ENCODE measurements at places on chromosomes 7 and 10.

GRCh38 chr7:91326516-91327199, 62.4 kb downstream of the FZD1 start:
- DNase-seq, result no peak

- no peak for DNase-seq
Measured at GRCh38 chr10:18319628-18320027, 179.4 kb downstream of the CACNB2 start.

DNA sequence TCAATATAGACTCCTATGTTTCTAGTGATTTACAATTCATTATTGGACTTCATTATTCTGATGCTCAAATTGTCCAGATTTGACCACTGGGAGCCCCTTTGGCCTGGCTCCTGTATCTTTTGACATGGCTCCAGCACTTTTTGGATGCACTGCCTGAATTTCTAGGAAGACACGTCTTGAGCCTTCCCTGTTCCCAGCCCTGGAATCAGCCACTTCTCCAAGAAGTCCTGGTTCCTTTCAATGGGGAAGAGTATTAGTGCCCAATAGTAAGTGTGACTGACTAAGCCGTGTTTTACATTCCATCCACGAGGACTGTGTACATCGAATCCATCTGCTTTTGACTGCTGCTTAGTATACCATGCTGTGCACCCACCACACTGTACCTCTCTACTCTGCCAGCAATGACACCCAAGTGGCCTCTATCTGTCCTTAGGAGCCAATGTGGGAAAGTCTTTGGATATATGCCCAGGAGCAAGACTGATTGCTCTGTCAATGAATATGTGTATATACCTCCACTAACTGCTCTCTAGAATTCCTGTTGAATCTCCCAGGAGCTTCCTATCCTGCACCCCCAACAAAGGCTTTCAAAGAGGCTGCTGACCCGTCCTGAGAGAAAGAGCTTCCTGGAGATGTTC, 23.2 kb upstream of the NPFFR1 start:
- no peak for DNase-seq

GRCh38 chr7:47093320-47094234, 488.3 kb downstream of the TNS3 start:
- no peak for DNase-seq

DNA sequence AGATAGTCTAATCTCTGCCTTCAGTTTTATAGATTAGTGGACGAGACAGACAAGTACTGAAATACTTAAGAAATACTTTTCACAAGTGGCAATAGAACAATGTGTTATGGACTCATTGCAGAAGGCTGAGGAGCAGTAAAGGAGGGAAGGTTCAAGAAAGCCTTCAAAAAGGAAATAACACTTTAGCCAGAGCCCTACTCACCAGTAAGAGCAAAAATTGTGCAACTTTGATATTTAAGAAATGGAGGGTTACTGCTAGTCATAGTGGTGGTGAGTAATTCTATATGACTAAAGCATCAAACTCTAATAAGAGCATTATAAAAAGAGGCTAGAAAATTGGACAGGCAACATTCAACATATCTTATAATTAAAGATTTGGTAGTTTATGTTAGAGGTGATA, 28.8 kb downstream of the PTPN12 start:
- DNase-seq, result no peak

DNA sequence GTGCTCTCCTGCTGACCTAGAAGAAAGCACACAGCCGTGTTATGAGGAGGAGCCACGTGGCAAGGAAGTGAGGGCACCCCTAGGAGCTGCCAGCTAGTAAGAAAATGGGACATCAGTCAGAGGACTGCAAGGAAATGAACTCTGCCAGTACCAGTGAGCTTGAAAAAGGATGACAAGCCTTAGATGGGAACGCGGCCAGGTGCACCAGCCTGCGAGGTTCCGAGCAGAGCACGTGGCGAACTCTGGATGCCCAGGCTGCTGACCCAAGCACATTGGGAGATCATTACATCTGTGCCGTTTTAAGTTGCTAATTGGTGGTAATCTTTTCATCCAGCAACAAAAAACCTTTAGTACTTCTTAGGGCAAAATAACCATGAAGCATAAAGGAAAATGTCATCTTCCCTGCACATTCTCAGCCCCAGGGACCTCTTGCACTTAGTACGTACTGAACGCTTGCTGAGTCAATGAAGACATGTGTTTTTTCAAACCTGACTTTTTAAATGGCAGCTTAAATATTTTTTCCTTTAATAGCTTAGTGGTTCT, 69.4 kb downstream of the AMZ1 start:
- DNase-seq, result no peak

GRCh38 chr7:128918016-128918665, 7.6 kb upstream of the KCP start:
- no peak for DNase-seq

DNA sequence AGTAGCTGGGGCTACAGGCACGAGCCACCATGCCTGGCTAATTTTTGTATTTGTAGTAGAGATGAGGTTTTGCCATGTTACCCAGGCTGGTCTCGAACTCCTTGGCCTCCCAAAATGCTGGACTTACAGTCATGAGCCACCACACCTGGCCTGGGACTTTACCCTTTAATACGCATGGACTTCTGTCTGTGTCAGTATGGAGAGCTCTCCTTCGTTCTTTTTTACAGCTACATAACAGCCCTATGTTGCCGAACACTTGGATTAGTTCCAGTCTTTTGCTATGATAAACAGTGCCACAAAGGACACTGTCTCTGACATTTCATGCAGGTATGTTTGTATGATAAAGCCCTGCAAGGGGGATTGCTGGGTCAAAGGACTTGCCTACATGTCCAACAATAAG, 10.9 kb upstream of the OAT start:
- DNase-seq, result no peak

- DNase-seq, result no peak
Measured at GRCh38 chr10:78924319-78925003, 144.3 kb upstream of the ZMIZ1 start.

DNA sequence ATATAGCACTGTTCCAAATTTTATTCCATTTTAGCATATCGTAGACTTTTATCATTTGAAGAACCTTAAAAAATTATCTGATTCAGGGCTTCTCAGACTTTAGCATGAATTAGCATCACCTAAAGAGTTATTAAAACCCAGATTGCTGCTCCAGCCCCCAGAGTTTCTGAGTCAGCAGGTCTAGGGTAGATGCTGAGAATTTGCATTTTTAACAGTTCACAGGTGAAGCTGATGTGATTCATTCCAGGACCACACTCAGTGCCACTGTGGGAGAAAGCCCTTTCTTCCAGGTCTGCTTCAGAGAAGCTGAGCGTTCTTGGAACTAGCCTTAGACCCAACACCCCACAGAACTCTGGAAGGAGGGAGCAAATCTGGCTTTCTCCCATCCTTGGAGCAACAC, 174.1 kb upstream of the YAE1 start:
- no peak for DNase-seq

GRCh38 chr7:35604595-35604994, 90.3 kb downstream of the HERPUD2 start:
- no peak for DNase-seq

DNA sequence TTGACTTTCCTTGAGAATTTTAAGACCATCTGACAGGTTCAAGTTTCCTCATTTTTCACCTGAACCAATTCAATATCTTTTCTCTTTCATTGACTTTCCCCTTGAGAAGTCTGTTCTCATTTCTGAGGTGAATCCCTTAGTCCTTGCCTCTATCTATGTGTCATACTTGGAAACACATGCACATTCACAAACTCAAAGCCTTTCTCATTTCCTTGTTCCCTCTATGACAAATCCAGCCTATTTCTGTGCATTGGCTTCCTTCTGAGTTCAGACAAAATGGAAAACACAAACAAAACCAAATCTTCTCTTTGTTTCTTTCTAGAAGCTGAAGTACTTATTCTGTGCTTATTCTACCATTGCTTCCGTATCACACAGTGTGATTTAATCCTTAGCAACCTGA, 13.8 kb downstream of the PTTG1IP2 start:
- no peak for DNase-seq

DNA sequence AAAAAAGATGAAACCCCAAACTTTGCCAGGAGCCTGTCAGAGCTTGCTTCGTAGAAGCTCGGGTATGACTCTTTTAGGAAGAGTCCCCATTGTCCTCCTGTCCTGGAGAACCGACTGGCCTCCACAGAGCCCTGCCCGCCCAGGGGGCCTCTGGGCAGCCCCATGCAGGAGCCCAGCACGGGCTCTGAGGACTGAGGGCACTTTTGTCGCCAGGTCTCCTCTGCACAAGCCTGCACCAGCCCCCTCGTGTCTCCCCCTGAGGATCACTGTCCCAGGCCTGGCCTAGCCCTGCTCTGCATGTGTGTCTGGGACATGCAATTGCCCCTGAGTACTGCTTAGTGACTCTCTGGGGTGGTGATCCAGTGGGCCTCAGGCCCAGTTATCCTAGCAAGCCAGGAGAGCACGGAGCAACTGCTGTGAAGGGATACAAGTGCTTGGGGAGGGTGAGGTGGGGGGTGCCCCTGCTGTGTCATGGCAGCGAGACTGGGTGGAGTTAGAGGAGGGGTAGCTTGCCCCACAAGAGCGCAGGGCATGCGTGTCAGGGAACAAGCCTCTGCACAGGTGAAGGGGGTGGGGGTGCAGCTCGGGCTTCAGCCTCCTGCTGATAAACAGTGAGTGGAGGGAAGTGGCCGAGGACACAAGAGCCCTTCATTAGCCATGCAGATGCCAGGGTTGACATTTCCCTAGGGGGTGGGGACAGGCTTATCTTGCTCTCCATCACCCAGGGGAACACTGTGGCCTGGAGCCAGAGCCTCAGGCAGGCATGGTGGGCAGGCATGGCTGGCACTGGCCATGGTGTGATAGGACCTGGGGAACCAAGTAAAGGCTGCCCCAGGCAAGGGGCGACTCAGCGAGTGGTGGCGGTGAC, 143.4 kb downstream of the C10orf105 start:
- DNase-seq, result no peak

- no peak for DNase-seq
Measured at GRCh38 chr7:156895024-156895780, 2.2 kb upstream of the LMBR1 start.

- no peak for DNase-seq
Measured at GRCh38 chr7:68542831-68543230, 1055.4 kb upstream of the AUTS2 start.

GRCh38 chr10:112235920-112236319, 47.3 kb upstream of the TECTB start:
- DNase-seq, result no peak

GRCh38 chr7:82435769-82436168, 7.8 kb downstream of the CACNA2D1 start:
- no peak for DNase-seq

DNA sequence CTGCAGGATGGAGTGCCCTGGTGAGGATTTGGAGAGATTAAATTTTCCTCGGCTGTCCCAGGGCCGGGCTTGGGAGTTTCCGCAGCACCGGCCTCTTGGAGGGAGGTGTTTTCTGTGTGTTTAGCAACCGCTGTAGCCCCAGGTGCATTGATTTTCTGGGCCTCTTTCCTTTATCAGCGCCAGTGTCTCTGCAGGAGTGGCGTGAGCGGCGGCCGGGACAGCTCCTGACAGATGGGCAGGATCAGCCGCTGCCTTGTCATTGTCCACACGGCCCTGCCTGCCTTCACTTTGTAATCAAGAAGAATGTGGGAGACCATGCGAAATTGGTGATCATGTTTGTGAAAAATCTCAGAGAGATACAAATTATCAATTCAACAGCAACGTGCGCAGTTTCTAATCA, 32.4 kb downstream of the NKX6-2 start:
- no peak for DNase-seq

DNA sequence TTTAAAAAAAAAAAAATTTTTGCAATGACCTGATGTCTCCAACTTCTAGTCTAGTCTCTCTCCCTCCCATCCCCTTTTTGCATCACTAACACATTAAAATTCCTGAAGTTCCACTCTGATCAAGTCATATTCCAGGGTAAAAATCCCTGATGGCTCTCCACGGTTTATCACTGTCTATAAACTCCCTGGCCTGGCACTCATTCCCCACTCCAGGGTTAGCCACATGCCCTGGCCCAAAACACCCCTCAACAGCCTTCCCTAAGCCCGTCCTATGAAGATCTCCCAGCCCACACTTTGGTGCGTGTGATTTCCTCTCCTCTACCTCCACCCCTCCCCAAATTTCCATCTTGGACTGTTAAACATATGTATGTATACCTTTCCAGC, 125.4 kb downstream of the JAZF1 start:
- no peak for DNase-seq

- DNase-seq, result no peak
Measured at GRCh38 chr7:29381206-29382094, 182.2 kb upstream of the PRR15 start.

- DNase-seq, result no peak
Measured at GRCh38 chr7:87413951-87414793, 61.3 kb downstream of the ABCB4 start.

DNA sequence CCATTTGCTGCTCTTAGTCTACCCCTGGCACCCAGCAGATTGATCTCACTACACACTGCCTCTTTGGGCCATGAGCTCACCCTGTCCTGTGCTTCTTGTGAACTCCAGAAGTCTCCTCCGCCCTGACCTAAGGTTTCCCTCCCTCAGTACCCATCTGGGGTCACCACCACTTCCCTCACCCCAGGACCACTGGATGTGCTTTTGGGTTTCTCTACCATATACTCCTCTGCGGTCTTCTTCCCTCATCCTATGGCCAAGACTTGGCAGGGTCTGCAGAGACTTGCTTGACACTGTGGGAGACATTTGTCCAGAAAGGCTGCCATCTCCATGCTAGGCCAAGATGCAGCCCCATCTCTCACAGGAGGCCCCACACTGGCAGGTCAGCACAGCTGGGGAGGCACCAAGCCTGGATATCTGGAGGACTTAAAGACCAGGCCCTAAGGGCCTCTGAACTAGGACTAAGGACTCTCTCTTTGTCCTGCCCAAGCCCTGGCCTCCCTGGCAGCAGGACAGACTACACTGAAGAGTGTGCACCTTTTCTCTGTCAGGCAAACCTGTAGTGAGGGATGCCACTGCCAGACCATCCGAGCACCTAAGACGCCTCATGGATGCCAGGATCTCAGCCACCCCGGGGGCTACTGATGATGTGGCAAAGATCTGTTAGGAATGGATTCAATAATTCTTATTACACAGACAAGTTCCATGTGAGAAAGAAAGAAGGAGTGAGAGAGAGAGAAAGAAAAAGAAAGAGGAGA, 134.6 kb downstream of the ZNF467 start:
- DNase-seq, result no peak

DNA sequence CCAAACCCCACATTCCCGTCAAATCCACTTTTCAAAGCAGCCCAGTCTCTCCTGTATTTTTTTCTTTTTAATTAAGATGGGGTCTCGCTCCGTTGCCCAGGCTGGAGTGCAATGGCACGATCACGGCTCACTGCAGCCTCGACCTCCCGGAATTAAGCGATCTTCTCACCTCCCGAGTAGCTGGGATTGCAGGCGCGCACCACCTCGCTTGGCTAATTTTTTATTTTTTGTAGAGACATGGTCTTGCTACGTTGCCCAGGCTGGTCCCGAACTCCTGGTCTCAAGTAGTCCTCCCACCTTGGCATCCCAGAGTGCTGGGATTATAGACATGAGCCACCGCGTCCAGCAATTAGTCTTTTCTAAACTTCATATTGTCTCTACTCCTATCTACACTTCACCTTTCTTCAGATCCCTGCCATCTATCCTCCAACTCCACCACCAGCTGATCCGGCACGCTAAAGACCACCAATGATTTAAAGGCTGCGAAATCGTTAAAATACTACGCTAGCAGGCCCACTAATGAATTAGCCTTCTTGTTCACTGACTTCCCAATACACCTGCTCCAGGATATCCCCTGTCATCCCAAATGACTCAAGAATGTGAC, 525 bp upstream of the CHUK start:
- DNase-seq, result no peak

GRCh38 chr10:119653209-119653608, 2.0 kb downstream of the BAG3 start:
- no peak for DNase-seq

GRCh38 chr10:117462424-117462792, 80.1 kb upstream of the EMX2 start:
- no peak for DNase-seq

All from stimulated activated CD4-positive, alpha-beta T cell treated with anti-CD3 and anti-CD28 coated beads, TNF-alpha, amount 100 ng/mL, for 1 hour (primary cell).